GM12892 (cell line): ENCODE measurements at places on chromosomes 13 and 19.

- DNase-seq = no peak
Observed at GRCh38 chr19:49129238-49129583, 9.9 kb downstream of the PPFIA3 start.

GRCh38 chr13:28327373-28328270 is 167.3 kb downstream of the FLT1 start:
- no peak for DNase-seq

DNA sequence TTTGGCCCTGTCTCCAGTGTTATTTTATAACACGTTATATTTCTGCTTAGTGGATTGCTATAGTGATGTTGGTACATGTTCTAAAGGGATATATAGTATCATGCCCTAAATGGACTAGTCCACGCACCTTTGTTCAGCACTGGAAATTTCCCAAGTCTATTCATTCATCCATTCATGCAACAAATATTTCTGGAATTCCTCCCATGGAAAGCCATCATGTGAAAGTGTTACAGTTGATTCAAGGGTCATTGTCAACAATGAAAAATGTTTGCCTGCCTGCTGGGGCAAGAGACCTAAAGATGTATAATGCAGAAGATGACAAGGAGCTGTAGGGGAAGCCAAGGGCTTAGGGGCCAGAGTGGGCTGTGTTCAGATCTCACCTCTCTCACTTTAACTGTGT is 10.8 kb upstream of the HSPH1 start:
- no peak for DNase-seq

DNA sequence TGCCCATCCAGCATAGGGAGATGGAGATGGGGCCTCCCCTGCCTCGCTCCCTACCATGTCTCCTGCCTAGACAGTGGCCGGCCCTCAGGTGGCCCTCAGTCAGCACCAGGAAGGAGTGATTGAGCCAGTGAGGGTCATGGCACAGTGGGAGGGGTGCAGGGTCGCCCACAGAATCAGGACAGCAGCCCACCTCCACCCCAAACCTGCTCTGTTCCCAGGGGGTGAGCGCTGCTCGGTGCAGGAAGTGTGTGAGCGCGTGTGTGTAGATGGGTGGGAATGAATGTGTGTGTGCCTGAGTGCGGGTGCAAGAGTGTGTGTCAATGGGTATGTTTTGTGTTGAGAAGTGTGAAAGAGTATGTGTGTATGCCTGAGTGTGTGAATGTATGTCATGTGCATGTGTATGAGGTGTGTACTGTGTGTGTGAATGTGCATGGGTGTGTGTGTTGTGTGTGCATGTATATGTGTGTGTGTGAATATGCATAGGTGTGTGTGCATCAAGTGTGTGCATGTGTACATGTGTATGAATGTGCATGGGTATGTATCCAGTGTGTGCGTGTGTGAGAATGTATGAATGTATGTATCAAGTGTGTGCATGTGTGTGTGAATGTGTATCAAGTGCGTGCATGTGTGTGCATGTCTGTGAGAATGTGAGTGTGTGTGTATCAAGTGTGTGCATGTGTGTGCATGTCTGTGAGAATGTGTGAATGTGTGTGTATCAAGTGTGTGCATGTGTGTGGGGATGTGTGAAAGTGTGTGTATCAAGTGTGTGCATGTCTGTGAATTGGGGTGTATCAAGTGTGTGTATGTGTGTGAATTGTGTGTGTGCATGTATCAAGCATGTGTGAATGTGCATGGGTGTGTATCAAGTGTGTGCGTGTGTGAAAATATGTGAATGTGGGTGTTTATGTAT is 12.0 kb downstream of the EVI5L start:
- DNase-seq = no peak

- no peak for DNase-seq
Observed at GRCh38 chr19:3041761-3042620, 12.9 kb upstream of the TLE2 start.

GRCh38 chr13:87680298-87680697 is 9.1 kb downstream of the SLITRK5 start:
- no peak for DNase-seq

DNA sequence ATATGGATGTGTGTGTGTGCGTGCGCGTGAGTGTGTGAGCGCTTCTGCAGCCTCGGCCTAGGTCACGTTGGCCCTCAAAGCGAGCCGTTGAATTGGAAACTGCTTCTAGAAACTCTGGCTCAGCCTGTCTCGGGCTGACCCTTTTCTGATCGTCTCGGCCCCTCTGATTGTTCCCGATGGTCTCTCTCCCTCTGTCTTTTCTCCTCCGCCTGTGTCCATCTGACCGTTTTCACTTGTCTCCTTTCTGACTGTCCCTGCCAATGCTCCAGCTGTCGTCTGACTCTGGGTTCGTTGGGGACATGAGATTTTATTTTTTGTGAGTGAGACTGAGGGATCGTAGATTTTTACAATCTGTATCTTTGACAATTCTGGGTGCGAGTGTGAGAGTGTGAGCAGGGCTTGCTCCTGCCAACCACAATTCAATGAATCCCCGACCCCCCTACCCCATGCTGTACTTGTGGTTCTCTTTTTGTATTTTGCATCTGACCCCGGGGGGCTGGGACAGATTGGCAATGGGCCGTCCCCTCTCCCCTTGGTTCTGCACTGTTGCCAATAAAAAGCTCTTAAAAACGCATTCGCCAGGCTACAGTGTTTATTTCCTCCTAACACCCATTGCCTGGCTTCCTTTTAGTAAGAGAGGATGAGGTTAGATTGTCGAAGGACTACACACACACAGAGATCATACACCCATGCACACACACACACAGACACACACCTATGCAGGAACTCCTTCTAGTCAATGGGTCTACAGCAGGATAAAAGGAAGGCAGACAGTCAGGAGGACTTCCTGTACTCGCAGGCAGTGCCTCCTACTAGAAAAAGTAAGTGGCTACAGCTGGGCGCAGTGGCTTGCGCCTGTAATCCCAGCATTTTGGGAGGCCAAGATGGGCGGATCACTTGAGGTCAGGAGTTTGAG is 7.1 kb downstream of the FOSB start:
- no peak for DNase-seq

- no peak for DNase-seq
Observed at GRCh38 chr13:29801737-29802305, 48.6 kb downstream of the UBL3 start.

GRCh38 chr13:79625517-79625916 is 144.6 kb downstream of the NDFIP2 start:
- no peak for DNase-seq

DNA sequence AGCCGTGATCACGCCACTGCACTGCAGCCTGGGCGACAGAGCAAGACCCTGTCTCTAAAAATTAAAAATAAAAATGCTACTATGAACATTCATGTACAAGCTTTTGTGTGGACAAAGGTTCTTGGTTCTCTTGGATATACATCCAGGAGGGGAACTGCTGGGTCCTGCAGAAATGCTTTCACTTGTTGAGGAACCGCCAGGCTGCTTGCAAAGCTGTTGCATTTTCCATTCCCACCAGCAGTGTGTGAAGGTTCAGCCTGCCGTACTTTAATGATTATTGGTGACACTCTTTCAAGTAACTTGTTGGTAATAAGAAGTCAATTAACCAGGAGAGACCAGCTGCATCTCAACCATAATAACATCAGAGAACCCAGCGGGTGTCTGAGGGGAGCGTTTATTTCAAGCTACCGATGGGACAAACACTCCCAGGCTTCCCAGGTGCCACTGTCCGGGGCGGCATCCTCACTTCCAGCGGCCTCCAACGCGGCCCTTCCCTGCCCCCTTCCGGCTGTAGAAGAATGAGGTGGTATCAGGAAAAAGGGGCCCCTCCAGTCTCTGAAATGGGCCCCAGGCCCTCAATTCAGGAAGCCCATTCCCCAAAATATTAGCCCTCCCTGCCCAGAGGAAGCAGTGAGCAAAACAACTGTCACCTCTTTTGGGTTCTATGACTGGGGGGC is 15.2 kb upstream of the PPP1R12C start:
- DNase-seq = no peak

DNA sequence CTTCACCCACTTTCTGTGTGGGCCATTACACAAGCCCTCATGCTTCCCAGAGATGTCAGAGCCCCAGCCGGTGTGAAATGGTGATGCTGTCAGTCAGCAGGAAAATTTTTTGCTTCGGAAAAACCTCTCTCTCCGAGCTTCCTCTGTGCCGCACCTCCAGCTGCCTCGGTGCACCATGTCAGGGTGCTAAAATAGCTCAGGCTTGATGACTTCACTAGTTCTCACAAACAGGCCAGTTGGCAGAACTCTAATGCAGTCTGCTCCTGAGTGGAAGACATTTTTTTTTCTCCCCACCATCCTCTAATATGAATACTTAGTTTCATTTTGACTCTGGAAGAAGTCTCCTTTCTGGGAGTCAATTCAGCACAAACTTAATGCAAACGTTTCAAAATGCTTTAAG is 71.3 kb downstream of the KLF12 start:
- no peak for DNase-seq

- DNase-seq = no peak
Observed at GRCh38 chr13:80313668-80314256, 27.2 kb downstream of the SPRY2 start.

DNA sequence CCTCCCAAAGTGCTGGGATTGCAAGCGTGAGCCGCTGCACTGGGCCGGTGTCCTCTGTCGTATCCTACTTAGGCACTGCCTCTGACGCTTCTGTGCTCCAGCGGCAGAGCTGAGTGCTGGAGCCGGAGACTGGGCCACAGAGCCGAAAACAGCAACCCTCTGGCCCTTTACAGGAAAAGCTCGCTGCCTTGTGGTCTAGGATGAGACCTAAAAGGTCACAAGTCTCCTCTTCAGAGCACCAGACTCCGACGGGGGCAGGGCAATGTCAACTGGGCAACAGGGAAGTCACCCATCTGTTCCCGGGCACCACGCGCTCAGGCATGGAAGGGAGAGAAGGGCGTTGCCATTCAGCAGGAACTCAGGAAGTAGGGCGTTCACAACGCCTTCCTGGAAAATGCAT is 91.7 kb downstream of the GADD45B start:
- no peak for DNase-seq

- DNase-seq = no peak
Observed at GRCh38 chr13:67445436-67445835, 215.3 kb upstream of the PCDH9 start.

GRCh38 chr19:47303966-47304365 is 5.7 kb upstream of the C5AR1 start:
- no peak for DNase-seq

DNA sequence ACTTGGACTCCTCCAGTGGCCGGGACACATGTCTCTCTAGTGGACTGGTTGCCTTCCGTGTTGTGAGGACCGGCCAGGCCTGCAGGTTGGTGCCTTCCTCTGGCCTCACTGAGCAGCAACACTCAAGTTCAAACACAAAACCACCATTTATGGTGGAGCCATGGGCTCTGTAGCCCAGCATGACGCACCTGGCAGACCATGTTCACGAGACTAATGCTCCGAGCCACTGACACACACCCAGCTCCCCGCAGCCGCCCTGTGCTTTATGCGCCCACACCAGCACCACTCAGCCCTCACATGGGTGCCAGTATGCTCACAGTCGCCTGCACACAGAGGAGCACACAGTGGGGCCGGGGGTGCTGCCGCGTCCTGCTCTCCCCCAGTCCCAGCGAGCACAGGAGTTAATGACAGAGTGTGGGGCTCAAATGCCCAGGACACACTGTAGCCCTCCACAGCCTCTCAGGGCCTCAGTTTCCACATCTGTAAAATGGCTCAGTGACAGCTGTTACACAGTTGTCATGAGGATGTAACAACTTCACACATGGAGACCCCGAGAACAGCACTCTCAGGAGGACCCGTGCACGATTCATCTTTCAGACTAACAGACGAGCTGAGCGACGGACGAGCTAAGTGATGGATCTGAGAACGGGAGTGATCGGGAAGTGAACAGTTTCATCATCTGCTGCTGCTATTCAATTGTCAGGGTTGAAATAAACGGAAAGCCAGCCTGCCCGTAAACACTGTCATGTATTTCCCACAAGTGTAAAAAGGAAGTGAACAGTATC is 7.8 kb downstream of the GAS6 start:
- DNase-seq = no peak

DNA sequence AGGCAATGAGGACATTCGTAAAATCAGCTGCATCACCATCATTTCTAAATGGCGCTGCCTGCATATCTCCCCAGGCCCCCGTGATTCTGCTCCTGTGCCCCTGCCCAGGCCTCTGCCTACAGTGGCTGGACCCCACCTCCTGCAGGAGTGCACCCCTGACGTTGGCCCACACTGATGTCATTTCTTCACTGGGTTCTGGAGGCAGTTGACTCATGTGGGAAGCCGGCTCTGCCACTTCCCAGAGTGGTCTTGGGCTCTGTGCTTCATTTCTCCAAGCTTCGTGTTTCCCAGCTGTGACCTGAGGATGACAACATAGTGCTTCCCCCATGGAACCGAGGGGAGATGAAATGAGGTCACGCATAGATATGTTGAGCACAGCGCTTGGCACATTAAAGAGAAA is 19.9 kb downstream of the CCNE1 start:
- no peak for DNase-seq

- DNase-seq = no peak
Observed at GRCh38 chr19:46852830-46853229, 2.2 kb upstream of the AP2S1 start.

DNA sequence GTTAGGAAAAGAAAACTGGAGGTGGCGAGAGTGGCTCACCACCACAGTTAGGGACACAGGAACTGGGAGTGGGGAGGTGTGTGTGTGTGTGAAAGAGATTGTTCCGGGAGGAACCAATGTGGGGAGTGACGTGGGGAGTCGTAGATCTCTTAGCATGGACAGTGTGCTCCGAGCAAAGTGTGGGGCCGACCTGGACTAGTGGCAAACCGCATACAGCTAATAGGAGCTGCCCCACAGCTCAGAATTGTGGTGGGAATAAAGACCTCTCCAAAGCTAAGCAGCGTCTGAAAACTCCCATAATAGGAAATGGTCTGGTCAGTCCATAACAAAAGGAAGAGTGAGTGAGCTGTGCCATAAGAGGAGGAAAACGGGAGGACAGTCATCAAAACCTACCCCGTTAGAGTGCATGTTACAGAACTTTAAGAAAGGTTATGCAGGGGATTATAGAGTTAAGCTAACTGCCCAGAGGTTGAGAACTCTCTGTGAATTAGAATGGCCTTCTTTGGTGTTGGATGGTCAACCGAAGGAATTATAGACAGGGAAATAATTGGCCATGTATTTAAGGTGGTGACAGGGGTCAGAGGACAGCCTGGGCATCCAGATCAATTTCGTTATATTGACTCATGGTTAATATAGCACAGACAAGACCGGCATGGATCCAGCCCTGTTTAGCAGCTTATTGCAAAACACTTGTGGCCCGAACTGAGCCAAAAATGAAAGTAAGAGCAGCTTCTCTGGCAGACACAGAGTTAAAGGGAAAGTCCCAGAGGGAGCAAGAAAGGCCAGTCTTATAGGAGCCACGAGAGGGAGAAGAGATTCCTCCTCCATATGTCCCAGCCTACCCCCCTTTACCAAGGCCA is 8.9 kb upstream of the SLC15A1 start:
- DNase-seq = no peak

GRCh38 chr19:50358483-50359327 is 6.7 kb downstream of the NAPSA start:
- DNase-seq = peak; percentile 77
